ENCODE measurements at places on chromosomes 3 and 15.
A peak's percentile ranks its signal among the peaks of the same experiment; 100 is the strongest.

DNA sequence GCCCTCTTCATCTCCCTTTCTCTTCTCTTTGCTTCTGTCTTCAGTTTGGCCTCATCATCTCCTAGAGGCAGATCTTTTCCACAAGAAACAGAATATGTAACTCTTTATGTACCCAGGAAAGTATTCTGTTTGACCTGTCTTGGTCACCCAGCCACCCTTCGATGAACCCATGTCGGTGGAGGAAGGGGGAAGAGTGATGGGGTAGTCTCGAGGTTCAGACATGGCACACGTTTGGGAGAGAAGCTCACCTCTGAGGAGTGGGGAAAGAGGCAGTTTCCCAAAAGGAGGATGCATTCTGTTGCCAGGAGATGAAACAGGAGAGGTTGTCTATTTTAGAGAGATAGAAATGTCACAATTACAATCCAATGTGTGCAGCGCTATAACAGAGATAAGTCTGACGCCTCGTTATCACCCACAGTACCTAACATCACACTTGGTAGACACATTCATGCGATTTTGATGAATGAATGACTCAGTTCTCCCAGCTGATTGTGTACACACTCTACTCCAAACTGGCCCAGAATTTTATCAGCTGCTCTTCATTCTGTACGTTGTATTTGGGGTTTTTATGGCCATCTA, 722 bp upstream of the CCDC50 start:
- no peak for DNase-seq

GRCh38 chr15:70034141-70034540, 63.6 kb downstream of the TLE3 start:
- no peak for DNase-seq

DNA sequence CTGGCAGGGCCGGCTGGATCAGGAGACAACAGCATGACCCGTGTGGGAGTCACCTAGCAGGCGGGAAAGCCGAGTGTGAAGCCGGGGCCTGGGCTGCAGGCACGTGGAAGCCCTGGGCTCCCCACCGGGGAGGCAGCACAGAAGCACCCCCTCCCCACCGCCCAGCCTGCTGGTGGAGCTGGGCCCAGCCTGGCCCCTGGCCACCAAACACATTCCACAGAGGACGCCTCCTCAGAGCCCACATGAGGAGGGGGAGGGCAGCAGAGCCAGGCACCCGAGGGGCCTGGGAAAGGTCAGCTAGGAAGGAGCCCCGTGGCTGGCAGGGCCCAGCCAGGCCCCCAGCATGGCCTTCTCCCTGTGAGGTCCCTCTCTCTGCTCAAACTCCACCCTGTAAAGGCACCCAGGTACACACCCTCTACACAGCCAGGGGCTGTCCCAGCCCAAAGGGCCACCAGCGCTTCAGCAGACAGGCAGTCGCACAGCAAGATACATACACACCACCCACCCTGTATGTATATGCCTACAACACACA, 4.5 kb downstream of the PLXNB1 start:
- no peak for DNase-seq

DNA sequence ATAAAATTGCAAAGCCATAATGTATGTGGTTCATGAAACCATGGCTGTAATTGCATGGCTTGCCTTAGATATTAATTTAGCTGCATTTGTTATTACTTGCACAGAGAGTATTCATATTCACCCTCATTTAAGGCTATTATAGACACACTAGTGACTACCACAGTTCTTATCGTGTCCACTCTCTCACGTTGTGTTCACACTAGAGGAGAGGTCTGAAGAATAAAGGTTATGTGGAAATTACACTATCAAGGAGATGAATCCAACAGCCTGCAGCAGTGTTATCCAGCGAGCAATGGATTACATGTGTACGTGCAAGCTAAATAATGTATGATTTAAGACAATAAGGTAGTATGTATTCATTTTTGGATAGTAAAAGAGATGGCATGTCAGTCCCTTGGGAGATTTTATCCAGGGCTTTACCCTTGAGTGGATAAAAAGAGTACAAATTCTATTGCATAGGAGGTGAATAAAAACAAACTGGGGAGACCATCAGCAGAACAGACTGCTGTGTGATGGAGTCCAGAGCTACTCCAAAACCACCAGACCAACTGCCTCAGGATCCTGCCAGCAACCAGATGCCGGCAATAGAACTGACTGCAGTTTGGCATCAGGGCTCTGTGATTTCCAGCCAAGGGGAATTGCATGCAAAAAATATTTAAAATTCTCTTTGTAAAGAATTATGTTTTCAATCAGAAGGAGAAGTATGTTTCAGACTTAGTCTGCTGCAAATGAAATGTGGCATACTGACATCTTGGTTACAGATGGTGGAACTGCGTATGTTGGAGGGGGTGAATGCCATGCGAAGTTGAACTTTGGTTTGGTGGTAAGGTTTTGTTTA, 146.6 kb downstream of the RBMS3 start:
- peak; percentile 44 for DNase-seq

DNA sequence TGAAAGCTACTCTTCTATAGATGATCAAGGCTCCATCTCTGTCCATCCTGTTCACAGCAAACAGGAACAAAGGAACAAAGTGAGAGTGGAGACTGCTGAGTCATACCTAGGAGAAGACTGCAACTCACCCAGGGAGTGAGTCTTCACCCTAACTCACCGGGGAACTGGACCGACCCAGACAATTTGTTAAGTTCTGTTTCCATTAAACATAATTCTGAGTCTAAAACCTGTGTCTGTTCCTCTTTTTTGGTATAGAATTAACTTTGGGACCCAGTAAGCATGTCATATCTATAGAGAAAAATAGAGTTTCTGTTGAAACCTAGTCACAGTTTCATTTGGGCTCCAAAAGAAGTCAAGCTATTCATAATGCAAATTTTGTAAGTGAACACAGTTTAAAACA, 21.6 kb downstream of the CCDC80 start:
- no peak for DNase-seq

GRCh38 chr3:13851997-13852637, 27.8 kb downstream of the WNT7A start:
- no peak for DNase-seq

- no peak for DNase-seq
Measured at GRCh38 chr15:59398220-59398619, 25.5 kb upstream of the MYO1E start.

DNA sequence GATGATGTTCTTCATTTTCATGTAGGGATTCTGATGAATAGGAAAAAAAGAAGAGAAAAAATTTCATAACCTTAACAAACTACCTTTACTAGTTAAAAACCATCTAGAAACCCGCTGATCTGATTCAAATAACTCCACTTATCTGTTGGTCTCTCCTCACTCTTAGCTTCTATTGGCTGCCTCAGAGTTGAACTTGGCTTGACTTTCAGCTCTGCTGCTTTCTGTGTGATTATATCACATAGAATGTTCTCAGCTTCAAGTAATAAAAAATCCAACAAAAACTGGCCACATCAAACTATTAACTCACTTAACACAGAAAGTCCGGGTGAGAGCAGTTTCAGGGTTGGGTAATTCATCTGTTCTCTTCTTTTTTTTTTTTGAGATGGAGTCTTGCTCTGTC, 126.8 kb upstream of the RASGRP1 start:
- no peak for DNase-seq

DNA sequence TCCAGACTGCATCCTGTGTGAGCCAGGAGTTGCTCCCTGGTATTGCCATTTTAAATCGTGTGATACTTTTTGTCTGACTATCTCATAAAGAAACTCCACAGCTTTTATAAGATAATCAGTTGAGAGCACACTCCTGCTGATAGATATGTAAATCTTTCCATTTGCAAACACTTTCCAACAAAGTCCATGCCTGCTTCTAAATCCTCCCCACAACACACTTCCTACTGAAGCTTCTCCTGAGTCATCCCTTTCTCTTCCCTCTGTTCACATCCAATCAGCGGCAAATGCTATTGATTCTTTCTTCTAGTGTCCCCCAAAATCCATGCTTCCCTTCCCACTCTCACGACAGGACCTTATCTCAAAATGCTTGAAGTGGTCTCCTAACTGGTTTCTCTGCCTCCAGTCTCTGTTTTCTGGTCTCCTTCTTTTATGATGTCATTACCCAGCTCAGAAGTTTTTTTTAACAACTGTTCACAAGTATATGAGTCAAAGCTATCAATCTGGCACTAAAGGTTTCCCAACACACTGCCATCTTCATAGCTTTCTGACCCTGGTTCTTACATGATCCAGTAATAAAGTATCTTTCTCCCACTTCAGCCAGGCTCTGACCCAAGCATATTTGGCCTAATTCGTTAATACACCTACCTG, 4.5 kb upstream of the WWTR1 start:
- DNase-seq, result no peak
